Liver (tissue), 10 donors: ENCODE measurements at places on chromosomes 1 and 21. TPM values are rescaled to one million over a fixed set of nuclear protein-coding genes. Genes with fewer than 3 reads are reported as not detected.

The VTCN1 gene
- polyA plus RNA-seq, result 1.0 TPM

The PDE9A gene
- polyA plus RNA-seq, result 1.5 TPM

The NHLH1 gene
- polyA plus RNA-seq, result not detected

The CDA gene
- 38.9 TPM for polyA plus RNA-seq

The TSPEAR gene
- 0.14 TPM for polyA plus RNA-seq

The DCST2 gene
- 0.53 TPM for polyA plus RNA-seq

The KTI12 gene
- 5.5 TPM for polyA plus RNA-seq

The PGLYRP4 gene
- polyA plus RNA-seq, result not detected
